DMS 273 treated with DMSO at 0.1 percent for 48 hours (cell line): ENCODE measurements at places on chromosomes 2 and 18.

GRCh38 chr18:398935-399630 lies 101.4 kb downstream of the COLEC12 start:
- peak; percentile 31 for DNase-seq

GRCh38 chr2:69828938-69829255 lies 563 bp upstream of the GMCL1 start:
- DNase-seq = peak; percentile 55

DNA sequence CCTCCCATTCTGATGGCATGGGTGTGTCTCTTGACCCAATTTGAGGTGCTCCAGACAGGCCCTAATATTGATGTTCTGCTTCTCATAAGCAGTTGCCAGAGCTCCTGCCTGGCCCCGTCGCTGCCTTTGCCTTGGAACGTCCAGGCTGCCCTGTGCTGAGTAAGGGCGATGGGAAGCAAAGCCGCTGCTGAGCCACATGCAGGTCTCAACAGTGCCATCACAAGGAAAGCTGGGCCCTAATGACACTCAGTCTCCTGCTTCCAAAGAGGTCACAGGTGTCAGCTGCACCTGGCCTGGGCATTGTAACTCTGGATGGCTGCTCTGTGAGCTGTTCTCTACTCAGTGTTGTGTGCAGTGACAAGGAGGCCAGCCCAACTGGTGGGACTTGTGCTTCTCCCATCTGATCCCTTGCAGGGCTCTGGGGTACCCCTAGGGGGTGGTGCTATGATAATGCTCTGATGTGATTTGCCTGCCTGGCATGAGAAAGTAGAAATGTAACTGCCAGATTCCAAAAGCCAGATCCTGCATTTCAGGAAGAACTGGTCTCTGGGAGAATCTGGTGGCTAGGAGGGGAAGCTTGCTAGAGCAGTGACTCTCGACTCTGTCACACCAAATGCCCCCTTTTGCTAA lies 8.7 kb downstream of the TTC39C start:
- DNase-seq = no peak

DNA sequence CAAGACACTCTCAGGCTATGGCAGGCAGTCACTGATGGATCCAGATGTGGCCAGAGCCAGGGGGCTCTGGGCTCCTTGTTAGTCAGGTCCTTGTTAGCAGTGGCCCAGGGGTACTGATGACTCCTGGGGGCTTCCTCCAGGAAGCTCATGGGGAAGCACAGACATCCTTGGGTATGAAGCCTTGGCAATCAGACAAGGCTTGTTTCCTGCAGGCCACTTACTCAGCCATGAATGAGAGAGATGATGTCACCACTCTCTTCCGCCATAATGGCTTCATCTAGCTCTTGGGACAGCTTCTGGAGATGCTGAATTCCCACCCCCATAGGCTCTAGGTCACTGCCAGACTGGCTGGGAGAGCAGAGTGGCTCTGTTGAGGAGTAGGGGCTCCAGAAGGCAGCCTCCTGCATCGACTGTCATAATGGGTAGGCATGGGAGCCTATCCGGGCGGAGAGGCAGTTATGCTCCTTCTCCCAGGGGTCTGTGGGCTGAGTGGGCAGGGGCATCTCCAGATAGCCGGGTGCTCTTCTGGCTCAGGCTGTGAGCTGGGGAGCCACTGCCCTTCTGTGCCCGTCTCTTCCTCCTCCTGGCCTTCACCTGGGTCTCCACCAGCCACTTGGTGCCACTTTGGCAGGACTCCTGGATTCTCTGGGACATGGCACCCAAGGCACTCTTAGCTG lies 40.2 kb upstream of the BMPR2 start:
- DNase-seq = no peak

DNA sequence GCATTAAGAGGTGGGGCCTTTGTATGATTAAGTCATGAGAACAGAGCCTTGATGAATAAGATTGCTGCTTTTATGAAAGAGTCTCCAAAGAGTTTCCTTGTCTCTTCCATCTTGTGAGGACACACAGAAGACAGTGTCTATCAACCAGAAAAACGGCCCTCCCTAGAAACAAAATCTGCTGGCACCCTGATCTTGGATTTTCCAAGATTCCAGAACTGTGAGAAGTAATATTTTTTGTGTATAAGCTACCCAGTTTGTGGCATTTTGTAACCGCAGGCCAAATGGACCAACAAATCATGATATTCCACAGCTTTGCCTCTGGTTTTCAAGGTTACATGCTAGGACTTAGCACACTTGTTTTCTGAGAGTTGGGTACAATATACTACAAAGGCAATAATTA lies 687.8 kb downstream of the TDRD15 start:
- no peak for DNase-seq

- DNase-seq = no peak
Measured at GRCh38 chr2:196187898-196188458, 16.6 kb upstream of the STK17B start.

- no peak for DNase-seq
Measured at GRCh38 chr2:39069136-39069515, 51.7 kb downstream of the SOS1 start.

GRCh38 chr2:230658877-230659652 lies 53.6 kb upstream of the CAB39 start:
- no peak for DNase-seq

- no peak for DNase-seq
Measured at GRCh38 chr2:9657083-9657482, 26.3 kb upstream of the YWHAQ start.

- no peak for DNase-seq
Measured at GRCh38 chr2:74104839-74105238, 42.9 kb downstream of the BOLA3 start.

DNA sequence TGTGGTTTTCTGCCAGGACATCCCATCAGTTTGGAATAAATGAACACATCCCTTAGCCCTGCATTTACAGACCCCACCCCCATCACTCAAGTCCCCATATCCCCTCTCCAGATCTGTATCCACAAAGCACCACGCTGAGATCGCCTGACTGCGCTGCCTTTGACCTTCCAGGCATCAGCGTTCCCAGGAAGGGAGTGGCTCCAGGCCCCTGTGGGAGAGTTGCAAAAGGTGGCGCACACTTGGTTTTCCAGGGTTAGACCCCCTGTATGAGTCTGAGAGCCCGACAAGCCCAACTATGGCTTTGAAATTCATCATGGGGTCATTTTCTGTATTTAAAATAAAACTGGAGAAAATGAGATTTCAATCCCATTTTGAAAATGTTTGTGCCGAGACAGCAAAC lies 137.0 kb upstream of the ZNF236 start:
- no peak for DNase-seq

DNA sequence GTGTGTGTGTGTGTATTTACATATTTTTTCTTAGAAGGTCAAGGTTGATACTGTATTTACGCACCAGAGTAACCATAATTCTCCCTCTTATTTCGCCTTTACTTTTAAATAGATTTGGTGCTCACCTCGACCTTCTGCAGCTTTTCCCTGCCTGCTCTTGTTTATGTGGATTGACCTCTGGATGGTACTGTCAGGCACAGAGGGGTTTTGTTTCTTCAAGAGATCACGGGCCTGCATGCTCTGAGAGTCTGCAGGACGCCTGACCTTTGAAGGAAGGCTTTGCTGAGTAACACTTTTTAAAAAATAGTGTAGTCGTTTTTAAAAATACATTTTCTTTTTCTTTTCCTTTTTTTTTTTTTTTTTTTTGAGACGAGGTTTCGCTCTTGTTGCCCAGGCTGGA lies 18.1 kb upstream of the EFHD1 start:
- DNase-seq = no peak

DNA sequence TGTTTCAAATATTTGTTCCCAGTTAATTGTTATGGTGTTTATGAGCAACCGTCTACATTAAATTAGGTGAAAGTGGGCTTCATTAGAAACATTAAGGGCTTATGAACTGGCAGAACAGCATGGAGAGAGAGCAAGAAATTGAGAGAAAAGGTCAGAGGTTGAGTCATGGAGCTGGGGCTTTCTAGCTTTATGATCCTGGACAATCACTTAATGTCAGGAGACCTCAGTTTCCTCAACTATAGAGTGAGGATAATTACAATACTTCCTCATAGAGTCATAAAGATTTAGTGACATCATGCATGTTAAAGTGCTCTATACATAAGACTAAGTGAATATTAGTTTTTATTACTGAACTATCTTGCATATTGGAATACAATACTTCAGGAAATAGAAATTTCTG lies 83.9 kb downstream of the PLCL1 start:
- DNase-seq = no peak

GRCh38 chr2:197803033-197803444 lies 1.4 kb upstream of the PLCL1 start:
- peak; percentile 11 for DNase-seq

DNA sequence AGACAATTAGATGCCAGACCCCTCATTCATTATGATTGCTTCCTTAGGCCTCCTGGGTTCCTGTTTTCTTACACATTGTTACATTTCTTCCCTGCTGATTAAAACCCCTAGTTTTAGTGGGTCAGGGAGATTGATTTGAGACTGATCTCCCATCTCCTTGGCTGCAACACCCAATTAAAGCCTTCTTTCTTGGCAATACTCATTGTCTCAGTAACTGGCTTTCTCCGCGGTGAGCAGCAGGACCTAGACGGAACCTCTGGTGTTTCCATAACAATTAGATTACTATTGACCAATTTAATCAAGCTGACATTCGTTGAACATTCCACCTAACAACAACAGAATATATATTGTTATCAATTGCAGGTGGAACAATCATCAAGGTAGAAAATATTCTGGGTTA lies 1676.4 kb upstream of the SLC39A10 start:
- DNase-seq = no peak

DNA sequence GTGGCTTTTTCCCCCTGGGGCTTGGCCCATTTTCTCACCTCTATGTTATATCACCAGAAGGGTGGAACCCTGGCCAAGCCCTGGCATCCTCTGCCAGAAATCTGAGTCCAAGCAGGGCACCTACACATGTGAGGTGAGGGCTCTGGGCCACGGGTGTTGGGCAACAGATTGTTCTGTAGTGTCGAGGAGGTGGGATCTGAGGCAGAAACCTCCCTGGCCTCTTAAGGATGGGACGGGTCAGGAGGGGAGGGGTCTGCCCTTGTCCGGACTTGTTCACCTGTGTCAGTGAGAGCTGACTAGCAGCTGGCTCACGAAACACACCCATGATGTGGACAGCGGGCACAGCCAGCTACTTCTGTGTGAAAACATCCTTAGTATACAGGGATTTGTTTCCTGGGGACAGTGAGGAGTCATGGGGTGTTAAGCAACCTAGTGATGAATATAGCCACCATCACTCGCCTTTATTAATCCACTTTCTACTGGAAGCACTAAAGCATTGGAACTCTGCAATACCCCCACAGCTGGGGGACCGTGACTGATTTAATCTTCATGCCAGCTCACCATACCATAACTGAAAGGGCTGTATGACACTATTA lies 35.6 kb downstream of the EPAS1 start:
- no peak for DNase-seq

DNA sequence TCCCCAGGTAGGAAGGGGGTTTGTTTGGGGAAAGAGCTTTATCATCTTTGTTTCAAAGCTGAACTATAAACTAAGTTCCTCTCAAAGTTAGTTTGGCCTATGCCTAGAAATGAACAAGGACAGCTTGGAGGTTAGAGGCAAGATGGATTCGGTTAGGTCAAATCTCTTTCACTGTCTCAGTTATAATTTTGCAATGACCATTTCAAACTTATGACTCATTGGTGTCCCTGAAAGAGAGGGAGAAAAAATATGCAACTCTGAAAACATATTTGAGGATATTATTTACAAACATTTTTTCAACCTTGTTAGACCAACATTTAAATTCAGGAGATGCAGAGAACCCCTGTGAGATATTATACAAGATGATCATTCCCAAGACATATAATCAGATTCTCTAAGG lies 95.7 kb downstream of the EFEMP1 start:
- no peak for DNase-seq

DNA sequence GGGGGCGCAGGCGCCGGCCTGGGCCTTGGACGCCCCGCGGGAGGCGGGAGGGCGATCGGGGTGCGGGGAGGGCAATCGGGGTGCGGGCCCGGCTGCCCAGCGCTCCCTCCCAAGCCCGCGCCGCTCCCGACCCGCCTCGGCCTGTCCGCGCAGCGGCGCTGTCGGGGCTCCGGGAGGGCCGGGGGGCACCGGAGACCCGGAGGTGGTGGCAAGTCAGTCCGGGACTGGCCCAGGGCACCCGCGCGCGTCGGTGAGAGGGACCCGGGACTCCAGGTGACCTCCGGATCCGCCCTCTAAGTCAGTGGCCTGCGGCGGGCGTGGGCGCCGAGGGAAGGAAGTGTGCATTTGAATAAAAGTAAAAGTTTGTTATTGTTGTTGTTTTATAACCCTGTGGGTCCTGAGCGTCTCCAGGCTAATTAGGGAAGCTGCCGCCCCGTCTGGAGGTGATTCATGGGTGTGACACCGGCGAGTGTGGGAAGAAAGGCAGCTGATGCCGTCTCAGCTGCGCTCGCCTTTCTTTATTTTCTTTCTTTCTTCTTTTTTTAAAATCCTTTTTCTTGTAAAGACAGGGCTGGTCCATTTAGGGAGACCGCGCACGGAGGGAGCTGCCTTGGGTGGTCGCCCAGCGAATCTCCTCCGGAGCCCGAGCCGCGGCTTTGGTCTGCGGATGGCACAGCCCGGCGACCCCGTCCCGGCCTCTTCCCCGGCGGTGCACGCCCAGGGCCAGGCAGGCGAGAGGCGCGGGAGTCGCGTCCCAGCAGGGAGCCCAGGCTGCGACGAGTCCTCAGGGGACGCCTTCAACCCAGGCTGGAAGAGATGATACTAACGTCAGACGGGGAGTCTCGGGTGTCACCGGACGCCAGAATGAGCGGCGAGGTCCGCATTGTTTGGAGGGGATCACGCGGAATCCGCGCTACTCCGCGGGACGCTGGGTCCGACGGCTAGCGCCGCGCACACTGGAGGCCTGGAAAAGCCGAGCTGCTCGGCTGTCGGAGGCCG lies 627 bp upstream of the CRACDL start:
- no peak for DNase-seq

DNA sequence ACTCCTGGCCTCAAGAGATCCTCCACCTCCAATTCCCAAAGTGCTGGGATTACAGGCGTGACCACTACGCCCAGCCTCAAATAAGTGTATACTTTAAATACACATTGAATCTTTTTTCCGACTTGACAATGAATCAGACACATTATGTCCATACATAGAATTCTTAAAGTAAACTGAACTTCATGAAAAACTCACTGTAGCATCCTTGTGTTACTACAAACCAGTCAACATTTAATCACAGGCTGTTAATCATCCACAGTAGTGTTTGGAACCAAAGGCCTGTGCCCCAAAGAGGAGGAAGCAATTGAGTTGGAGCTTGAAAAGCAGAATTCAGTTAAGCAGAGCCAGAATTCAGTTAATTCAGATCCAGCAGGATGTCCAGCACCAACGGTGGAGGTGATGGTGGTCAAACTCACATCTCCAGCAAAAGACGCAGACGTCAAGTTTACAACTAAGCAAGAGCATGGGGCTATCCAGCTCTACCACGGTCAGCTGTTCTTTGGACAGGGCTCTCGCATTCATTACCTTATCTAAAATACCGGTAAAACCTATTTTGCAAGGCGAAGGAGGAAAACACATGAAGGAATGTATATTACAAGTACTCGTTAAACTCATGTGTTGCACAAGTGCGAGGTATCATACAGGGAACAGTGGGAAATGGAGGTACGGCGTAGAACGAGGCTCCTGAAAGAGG lies 1.2 kb downstream of the SLC39A6 start:
- no peak for DNase-seq

- DNase-seq = no peak
Measured at GRCh38 chr18:54215069-54215468, 9.4 kb downstream of the MBD2 start.

GRCh38 chr2:68715353-68716041 lies 19.1 kb upstream of the ARHGAP25 start:
- peak; percentile 11 for DNase-seq
